ENCODE measurements at places on chromosomes 3 and 15.

DNA sequence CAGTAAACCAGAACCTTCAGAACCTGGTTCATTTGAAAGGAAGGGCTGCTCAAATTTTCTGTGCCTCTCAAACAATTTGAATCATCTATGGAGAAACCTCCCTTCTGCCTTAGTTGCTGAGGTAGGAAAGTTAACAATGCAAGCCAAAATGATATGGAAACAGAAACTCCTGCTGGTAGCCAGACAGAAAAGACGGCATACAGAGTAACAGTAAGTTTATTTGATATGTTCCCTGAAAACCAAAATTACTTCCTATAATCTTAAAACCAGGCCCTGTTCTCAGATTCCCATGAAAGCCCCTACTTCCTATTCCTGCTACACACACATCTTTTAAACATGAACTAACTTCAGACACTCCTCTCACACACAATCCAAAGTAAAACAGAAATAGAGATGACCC lies 86.2 kb downstream of the TBC1D5 start:
- DNase-seq, result no peak

- DNase-seq, result no peak
Observed at GRCh38 chr15:85404918-85405866, 24.8 kb downstream of the AKAP13 start.

DNA sequence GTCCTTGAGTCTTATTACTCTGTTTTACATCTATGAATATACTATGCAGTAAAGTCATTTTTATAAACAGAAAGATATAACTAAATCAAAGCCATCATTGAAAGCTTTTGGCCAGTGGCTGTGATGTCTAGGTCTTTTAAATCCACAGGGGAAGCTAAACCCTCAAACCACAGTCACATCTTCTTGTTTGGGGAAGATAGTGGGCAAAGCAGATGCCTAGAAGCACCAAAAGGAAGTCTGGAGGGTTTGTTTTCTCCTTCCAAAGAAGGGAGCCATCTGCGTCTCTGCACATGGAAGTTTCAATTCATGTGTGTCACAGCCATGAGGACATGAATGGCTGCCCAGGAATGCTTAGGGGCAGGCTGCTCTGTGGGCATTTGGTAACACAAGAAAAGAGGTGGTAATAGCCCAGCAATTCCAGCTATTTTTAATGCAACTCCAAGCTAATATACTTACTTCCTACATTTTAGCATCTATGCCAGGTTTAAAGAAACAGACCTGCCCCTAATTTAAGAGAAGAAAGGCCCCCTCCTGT lies 322.2 kb downstream of the SLC9A9 start:
- no peak for DNase-seq

DNA sequence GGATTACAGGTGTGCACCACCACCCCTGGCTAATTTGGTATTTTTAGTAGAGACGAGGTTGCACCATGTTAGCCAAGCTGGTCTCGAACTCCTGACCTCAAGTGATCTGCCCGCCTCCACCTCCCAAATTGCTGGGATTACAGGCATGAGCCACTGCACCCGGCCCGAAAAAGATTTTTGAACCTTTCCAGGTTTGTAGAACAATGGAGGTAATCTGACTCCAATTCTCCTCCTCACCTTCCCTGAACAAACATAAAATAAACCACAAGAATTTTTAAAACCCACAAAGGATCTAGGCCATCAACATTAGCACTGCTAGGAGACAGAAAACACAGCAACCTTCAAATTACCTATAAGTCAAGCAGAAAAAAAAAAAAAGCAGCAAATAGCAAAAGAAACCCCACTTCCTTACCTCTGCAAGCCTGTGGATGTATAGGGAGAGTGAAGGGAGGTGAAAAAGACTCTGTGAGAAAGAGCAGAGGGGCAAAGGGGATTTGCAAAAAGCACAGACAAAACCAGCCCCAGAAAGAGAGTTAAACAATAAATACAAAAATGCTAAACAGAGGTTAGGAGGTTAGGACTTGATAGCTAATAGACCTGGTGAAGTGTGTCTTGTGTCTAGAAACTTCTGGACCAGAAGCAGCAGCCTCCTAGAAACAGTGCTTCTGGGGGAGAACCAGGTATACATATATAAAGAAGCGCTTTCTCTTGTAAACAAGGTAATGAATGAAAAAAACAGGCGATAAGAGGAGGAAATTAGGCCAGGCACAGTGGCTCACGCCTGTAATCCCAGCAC lies 32.1 kb downstream of the TFDP2 start:
- DNase-seq, result no peak

- DNase-seq, result no peak
Observed at GRCh38 chr15:77122576-77122975, 51.7 kb upstream of the TSPAN3 start.

DNA sequence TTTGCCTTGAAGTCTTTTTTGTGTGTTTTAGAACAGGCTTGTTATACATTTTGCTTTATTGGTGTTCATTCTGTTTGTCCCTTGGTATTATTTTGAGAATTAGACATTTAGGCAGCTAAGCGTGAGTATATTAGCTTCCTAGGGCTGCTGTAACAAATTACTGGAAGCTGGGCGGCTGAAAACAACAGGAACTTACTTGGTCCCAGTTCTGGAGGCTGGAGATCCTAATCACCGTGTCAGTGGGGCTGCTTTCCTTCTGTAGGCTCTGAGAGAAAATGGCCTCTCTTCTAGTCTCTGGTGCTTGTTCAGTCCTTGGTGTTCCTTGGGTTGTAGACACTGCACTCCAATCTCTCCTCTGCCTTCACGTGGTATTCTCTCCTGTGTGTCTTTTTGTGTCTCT lies 142.3 kb downstream of the KLHL25 start:
- no peak for DNase-seq

DNA sequence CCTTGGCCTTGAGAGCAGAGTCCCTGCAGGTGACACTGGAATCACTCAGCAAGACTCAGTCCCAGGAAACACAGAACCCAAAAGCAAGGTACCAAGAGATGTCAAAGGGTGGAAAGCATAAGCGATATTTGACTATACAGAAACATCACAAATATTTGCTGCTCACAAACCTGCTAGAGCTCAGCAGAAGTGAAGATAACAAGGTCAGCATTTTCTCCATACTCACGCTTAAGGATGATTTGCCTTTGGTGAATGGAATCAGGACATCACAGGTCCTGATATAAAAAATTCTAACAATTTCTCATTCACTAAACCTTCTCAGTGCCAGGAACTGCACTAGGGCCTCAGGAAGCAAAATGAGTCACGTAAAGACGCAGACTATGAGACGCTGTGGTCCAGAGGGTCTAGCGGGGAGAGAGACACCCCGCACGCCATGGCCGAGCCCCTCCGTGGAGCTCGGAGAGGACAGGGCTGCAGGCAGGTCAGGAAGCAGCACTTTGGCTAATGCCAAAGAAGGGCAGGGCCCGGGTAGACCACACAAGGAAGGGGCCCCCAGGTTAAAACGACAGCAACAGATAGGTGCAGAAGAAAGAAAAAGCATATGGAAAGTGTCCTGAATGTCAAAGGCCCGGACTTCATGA lies 10.7 kb downstream of the PCSK6 start:
- no peak for DNase-seq

GRCh38 chr3:12681943-12682390 lies 18.1 kb upstream of the RAF1 start:
- DNase-seq, result no peak

DNA sequence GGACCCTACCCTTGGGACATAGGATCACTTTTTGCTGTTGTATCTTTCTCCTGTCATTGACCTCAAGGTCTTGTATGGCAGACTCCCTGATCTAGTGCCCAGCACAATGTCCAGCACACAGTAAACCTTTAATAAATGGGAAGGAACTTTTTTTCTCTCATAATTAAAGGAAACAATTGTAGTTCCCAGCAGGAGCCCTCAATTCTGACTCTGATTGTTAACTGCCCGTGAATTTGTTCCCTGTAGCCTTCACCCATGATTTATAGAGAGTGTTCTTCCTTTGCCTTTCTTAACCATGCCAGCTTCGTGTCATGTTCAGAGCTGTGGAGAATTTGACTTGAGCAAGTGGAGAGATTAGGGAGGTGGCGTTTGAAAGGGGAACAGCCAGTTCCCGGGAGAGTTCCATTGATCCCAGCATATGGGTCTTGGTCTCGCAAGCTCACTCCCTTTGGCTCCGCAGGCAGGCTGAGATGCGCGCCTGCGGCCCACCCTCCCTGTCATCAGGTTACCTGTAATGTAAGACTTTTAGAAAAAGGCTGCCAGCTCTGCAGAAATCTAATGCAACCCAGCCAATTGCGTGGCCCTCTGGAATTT lies 182.6 kb downstream of the TP63 start:
- DNase-seq, result no peak

- no peak for DNase-seq
Observed at GRCh38 chr3:116492379-116492778, 47.1 kb upstream of the LSAMP start.

GRCh38 chr3:146692254-146692653 lies 87.1 kb upstream of the PLSCR5 start:
- DNase-seq, result no peak

DNA sequence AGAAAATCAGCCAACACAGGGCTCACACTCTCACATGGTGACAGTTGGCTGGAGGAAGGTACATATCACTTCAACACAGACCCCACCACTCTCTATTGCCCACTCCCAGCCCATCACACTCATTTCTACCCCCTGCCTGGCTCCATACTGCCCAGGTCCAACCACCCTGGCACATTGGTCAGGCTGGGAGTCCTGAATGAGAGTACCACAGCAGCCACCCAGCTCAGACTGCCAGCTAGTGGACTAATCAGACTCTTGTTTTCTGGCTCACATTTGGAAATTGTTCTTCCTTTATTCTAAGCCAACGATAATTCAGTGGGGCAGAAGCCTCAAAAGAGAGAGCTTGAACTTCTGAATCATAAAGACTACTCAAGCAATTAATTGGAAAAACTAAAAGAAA lies 20.0 kb downstream of the MRPL46 start:
- DNase-seq, result no peak

DNA sequence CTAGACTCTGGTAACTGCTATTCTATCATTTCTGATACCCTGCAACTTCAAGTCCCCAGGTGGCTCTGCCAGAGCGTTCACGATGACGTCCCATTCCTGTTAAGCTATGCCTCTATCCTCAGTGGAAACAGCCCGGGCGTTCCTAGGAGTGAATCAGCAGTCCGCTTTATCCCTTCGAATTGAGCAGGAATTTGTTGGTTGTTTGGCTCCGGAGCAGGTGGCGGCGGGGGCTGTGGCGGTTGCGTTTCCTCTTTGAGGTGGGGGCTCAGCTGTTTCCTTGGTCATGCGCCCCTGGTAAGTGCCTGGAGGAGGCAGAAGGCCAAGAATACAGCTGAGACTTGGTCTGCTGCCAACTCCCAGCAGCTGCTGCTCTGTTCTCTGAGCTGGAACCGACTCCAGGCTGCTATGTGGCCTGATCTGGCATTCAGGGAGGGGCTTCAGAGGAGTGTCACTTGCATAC lies 25.2 kb downstream of the ARPP21 start:
- no peak for DNase-seq

DNA sequence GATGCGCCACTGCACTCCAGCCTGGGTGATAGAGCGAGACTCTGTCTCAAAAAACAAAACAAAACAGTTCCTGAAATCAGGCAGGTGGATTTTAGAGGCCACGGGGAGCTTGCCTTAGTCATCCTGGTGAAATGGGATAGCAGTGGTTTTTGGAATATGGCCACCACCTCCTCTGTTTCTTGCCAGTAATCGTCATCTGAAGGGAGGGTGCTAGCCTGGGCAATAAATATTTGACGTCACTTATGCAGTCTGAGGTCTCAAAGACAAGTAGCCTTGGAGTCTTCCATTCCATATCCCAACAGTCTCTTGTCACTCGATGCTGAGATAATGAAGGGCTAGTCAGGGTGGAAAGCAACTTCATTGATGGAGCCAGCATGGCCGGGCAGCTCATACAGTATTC lies 55.2 kb downstream of the KCNAB1 start:
- DNase-seq, result no peak

DNA sequence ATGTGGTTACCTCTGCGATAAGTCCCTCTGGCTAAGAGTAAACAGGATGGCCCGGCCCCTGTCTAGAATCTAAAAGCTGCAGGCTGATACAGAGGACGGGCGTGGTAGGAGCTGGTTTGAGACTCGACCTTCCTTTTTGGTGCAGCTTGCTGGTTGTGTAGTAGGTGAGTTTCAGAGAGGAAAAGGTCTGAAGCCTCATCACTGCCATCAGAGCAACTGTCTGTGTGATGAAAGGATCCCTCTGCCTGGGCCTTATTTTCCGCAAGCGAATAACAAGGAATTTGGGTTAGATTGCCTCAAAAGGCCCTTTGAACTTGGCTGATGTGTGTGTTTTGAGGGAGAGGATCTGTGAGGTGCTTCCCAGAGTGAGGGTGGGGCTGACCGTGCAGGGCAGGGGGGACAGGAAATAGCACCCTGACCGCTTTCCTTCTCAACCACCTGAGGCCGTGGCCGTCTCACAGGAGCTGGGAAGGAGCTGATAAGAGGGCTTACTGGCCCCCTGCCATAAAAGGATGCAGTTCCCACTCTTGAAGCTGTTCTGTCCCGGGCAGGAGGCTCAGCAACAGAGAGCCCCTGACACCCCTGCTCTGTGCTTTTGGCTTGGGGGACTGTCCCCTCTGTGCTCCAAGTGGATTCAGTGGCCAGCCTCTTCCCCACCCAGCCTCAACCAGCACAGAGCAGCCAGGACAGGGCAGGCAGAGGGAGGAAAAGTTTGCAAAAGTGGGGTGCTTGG lies 45.6 kb upstream of the TFRC start:
- no peak for DNase-seq

DNA sequence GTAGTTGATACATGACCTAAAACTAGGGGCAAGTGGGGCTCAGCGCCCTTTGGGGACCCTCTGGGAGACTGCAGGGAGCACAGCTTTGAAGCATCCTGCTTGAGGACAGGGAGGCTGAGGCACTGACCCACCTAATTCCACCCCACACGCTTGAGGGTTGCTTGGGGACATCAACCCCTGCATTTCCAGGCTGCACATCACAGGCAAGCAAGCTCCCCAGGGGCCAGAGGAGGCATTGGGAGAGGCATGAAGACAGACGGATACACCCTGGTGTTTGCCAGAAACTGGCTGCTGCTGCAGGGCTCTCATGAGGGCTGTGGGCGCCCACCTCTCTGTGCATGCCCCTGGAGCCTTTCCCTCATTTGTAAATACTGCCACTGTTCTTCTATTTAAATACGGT lies 99.3 kb downstream of the ABHD5 start:
- no peak for DNase-seq

DNA sequence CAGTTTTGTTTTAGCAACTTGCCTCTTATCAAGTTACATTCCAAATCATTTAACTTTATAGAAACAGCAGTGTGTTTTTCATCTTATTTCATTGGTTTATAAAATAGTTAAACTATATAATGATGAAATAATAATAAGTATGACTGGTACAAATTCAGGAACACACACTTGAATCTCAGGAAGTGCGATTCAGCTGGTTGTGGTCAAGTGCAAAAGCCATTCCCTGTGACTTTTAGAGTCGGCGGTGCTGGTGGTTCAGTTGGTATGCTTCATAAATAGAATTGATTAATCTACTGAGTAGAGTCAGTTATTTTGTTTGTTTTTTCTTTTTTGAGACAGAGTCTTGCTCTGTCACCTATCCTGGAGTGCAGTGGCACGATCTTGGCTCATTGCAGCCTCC lies 22.7 kb downstream of the SACM1L start:
- no peak for DNase-seq

Data from effector memory CD4-positive, alpha-beta T cell (primary cell).